Glomerular endothelial cell (primary cell): ENCODE measurements at places on chromosomes 5 and 9. TPM values are rescaled to one million over a fixed set of nuclear protein-coding genes. Genes with fewer than 3 reads are reported as not detected.

DNA sequence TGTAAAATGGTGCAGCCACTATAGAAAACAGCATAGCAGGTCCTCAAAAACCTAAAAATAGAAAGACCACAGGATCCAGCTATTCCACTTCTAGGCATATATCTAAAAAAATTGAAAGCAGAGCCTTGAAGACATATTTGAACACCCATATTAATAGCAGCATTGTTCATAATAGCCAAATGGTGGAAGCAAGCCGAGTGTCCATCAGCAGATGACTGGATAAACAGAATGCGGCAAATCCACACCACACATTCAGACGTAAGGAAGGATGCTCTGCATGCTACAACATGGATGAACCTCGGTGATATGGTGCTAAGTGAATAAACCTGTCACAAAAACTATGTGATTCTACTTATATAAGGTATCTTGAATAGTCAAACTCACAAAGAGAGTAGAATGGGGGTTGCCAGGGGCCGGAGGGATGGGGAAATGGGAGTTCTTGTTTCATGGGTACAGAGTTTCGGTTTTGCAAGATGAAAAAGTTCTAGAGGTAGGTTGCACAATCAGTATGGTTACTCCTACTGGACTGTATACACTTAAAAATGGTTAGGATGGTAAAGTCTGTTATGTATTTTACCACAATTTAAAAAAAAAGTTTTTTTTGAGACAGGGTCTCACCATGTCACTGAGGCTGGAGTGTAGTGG is 17.1 kb upstream of the HSD17B3 start:
- no peak for DNase-seq

DNA sequence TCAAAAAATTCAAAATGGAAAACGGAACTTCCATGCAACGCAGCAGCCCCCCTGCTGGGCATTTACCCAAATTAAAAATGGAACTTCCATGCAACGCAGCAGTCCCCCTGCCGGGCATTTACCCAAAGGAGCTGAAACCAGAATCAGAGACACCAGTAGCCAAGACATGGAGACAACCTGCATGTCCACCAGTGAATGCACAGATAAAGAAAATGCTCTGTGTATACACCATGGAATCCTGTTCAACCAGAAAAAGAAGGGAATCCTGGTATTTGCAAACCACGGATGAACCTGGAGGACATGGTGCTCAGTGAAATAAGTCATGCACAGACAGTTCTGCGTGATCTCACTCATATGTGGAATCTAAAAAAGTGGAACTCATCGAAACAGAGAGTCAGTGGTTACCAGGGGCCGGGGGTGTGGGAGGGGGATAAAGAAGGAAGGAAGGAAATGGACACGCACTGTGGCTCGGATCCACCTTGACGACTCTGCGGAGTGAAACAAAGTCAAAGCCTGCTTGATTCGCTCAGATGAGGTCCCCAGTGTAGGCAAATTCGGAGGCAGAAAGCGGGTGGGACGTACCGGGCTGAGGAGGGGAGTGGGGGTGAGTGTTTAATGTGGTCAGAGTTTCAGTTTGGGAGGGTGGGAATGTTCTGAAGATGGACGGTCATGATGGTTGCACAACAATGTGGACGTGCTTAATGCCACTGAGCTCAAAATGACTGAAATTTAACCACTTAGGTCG is 40.2 kb upstream of the EXOC3 start:
- no peak for DNase-seq

- DNase-seq: no peak
Measured at GRCh38 chr5:157544623-157544989, 31.0 kb downstream of the ADAM19 start.

DNA sequence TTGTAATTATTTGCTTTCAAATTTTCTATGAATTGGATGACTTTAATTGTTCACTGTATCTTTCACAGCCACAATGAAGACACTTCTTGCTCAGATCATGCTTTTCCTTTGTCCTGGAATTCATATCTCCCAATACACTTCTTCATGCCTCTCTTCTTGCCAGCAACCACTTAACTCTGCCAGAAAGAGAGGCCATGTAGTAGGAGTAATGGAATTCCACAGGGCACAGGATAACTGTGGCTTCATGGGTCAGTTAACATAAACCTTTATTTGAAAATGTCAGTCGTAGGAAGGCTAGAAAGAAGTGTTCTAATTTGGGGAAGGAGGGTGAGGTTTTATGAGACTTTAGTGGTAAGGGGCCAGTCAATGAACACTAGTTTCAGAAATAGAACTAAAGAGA is 190.3 kb downstream of the TMEM167A start:
- no peak for DNase-seq

HMMR gene
- total RNA-seq: 3.7 and 8.6 TPM in 2 replicates

GRCh38 chr5:14265570-14265969 is 122.4 kb downstream of the TRIO start:
- no peak for DNase-seq

RLN1 gene
- not detected in 2 replicates for total RNA-seq

SELENOP gene
- total RNA-seq: 36.2 and 37.3 TPM in 2 replicates

DNA sequence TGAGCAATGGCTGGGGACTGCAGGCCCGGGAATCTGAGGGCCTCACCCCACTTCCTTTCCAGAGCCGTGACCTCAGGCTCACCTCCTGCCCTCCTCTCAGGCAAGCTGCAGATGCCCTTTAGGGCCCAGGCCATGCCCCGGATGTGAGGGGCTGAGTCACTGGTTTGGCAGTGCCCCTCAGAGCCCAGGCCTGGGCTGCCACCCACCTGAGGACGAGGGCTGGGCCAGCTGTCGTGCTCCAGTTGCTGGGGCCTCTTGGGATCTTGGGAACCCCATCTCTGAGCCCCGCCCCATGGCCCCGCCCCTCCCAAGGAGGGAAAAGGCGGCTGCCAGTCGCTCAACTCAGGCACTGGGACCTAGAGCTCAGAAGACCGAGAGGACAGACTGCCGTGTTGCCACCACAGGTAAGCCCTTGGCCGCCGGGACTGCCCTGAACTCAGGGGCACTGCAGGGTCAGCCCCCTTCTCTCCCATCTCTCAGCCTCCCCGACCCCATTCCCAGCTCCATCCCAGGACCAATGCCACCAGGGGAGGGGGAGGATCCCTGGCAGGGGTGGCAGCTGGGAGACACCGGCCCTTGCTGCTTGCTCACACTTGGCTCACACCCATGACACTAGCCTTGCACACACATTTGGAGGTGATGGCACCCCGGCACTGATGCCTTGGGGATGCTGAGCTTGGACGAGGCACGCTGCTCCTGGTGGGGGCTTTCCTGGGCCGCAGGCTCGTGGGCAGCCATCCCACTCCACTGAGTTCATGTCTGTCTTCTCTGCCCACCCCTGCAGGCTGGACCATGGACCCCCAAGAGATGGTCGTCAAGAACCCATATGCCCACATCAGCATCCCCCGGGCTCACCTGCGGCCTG is at the start of gene CYSRT1:
Gene CYSRT1 (plus strand): TSS at position 345 of the 865 bp plus-strand sequence. CDS start 448 bp downstream, at position 793.
- no peak for DNase-seq

ABO gene
- total RNA-seq: under 0.01 and 0.05 TPM in 2 replicates

GRCh38 chr5:537098-537497 is 12.8 kb upstream of the SLC9A3 start:
- no peak for DNase-seq

TMEM174 gene
- total RNA-seq: not detected in 2 replicates

GRCh38 chr9:546797-547223 is 294.7 kb upstream of the DMRT1 start:
- no peak for DNase-seq

SPINK1 gene
- total RNA-seq: not detected in 2 replicates

- no peak for DNase-seq
Measured at GRCh38 chr9:132142924-132143323, 18.9 kb upstream of the NTNG2 start.

DNA sequence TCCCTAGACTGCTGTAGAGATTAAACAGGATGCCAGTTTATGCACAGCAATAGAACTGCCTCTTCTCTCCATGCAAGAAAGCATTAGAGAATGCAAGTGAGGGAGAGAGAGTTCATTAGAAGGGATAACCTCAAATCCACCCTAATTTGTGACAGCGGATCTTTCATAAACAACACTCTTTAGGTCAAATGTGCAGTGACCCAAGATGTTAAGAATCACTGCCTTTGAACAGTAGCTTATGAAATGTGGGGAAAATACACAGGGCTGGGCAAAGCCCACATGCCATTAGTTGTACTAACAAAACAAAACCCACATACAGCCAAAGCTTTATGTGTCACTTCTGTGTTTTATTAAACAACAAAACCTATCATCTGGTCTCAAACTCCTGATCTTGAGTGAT is 36.2 kb upstream of the POU4F3 start:
- DNase-seq: no peak

- no peak for DNase-seq
Measured at GRCh38 chr5:126911986-126912385, 118.4 kb downstream of the MARCHF3 start.

- no peak for DNase-seq
Measured at GRCh38 chr5:146919304-146919703, 40.7 kb upstream of the PPP2R2B start.

DNA sequence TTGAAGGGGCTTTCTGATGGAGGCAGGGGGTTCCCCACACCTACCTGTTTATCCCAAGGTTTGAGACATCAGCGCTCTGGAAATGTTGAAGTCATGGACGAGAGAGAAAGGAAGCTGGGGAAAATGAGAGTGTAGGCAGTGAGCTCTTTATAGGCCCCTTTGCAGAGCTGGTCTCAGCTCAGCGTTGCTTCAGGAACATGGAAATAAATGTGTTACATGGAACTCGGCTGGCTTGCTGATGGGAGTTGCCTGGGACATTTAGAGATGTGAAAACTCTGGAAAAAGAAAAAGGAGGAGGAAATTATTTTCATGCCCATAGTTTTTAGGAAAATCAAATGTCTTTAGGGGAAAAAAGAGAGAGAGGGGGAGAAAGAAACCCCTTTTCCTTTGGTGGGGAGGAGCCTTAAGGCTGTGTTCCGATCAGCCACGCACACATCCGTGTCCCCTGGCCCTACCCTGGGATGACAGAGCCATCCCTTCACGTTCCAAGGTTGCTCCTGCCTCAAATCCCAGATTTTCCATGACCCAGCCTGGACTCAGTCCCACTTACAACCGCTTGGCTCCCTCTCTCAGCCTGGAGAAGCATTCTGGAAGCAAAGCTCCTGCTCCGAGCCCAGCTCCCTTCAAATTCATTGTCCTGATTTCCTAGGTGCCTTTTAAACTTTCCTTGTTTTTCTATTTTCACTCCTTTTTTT is 78.3 kb downstream of the COL27A1 start:
- no peak for DNase-seq

DNA sequence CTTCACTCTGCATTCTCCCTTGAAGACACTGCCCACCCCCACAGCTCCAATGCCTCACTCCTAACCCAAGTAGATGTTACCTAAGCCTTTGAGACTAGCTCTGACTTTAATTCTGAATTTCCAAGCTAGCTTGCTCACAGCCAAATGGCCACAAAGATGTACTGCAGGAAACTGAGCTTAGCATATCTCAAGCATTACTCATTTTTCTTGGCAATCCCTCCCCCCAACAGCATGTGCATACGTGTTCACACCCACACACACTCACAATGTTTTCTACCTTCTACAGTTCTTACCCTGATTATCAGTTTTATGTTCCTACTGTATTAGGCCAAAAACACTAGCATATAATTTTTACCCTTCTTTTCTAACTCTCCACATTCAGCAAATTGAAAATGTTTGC is 13.7 kb upstream of the GRIA1 start:
- no peak for DNase-seq
